ENCODE measurements at places on chromosomes 16 and 17.

DNA sequence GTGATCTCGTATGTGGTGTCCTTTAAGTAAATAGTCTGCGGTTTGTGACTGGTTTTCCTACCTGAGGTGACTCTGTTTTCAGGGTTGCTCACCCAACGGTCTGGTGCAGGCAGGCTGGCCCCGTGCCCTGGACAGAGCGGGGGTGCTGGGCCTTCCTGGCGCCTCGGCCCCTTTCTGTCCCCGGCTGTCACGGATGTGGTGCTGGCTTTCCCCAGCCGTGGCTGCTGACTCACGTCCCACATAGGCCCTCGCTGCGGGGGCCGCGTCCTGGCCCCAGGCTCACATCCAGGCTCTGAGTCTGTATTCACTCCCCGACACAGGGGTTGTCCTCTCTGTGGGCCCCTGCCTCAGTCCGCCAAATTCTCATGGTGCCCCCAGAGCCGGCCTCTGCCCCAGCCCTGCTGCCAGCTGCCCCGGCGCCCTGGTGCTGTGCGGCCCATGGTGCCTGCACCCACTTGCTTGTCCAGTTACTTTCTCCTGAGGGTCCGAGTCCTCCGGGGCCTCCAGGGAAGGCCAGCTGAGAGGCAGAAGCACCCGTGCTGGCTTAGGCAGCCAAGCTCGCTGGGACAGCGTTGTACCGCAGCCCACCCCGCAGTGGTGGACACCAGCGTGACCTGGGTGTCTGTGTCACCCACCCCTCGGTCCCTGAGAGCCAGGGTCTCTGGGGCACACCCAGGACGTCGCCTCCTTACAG is 5.9 kb downstream of the CHMP6 start:
- DNase-seq = peak; percentile 18

DNA sequence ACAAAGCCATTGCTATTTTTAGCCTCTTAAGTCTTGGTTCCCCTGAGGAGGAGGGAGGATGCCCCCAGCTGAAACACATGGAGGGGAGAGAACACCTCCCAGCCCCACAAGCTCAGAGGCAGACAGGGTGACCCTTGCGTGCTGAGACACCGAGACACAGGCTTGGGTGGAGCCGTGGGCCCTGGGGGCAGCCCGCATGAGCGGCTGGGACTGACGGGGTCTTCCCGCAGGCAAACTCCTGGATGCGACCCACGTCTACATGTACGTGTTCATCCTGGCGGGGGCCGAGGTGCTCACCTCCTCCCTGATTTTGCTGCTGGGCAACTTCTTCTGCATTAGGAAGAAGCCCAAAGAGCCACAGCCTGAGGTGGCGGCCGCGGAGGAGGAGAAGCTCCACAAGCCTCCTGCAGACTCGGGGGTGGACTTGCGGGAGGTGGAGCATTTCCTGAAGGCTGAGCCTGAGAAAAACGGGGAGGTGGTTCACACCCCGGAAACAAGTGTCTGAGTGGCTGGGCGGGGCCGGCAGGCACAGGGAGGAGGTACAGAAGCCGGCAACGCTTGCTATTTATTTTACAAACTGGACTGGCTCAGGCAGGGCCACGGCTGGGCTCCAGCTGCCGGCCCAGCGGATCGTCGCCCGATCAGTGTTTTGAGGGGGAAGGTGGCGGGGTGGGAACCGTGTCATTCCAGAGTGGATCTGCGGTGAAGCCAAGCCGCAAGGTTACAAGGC is 9.8 kb downstream of the SLC16A3 start:
- no peak for DNase-seq

- no peak for DNase-seq
Observed at GRCh38 chr16:68190081-68190480, 45.8 kb downstream of the ESRP2 start.

DNA sequence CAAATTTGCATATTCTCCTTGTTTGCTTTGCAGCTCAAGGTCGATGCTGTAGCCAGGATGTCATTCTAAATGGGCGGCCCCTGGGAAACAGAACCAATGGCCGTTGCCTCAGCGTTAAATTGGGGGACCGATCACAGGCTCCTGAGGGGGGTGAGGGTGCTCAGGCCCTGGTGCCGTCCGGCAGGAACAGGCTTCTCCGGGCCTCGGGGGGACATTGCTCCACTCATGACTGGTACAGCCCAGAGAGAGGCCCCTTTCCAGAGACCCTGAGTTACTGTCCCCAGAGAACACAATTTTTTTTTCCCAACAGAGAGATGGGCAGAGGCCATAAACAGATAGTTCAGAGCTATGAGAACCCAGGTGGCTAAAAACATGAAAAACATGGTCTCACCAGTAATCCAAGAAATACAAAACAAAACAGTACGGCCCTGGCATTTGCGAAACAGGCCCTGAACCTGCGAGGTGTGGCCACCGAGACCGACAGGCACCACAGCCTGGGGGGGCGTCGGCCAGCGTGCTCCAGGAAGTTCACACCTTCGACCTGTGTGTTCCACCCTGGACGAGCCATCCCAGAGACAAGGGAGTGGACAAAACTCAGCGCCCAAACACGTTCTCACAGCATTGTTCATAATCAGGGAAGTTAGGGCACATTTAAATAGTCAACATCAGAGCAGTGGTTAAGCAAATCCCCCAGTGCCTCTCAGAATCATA is 82.8 kb downstream of the METRNL start:
- no peak for DNase-seq

DNA sequence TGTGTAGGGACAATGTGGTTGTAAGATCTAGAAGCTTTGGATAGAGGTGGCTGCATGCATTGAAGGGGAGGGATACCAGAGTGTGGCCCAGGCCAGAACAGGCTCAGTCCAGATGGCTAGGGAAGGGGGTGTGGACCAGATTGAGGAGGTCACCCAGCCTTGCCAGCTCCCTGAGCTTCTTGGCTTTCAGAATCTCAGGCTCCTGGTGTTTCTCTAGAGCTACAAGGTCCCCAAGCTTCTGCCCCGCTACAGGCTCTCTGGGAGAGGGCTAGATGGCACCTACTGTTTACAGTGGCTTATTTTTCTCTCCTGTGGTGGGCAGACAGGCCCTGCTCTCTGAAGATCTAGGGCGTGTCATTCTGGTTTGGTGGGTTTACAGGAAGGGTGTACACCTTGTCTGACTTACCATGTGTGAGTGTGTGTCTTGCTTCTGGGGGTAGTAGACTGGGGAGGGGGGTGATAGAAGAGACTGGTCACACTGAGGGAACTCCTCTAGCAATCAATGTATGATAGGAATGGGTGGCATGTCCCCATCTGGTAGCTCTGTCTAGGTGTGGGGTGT is 1.1 kb downstream of the RARA start:
- DNase-seq = peak; percentile 26

DNA sequence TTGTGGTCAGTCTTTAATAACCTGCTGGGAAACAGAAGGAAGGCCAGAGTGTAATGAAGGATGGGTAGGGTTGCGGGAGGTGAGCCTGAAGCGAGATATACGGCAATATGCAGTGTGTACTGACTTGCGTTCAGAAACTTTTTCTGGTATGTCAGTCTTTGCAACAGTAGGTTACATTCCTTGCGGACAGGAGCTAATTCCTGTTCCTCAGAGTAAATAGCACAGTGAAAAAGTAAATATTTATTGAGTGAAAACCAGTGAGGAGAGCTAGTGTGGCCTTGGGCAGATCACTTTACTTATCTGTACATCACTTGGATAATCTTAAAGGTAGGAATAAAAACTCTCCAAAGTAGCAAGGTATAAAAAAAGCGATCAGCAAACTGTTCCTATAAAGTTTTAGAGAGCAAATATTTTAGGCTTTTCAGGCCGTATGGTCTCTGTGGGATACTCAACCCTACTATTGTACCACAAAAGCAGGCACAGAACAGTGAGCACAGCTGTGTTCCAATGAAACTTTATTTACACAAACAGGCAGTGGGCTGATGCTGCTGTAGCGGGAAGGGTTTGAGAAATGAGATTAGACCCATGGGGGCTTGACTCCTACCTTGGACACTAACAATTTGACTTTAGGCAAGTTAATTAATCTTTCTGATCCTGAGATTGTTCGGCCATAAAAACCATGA is 348.0 kb downstream of the UTP18 start:
- no peak for DNase-seq

GRCh38 chr16:1631230-1631629 is 19.1 kb downstream of the CRAMP1 start:
- no peak for DNase-seq

DNA sequence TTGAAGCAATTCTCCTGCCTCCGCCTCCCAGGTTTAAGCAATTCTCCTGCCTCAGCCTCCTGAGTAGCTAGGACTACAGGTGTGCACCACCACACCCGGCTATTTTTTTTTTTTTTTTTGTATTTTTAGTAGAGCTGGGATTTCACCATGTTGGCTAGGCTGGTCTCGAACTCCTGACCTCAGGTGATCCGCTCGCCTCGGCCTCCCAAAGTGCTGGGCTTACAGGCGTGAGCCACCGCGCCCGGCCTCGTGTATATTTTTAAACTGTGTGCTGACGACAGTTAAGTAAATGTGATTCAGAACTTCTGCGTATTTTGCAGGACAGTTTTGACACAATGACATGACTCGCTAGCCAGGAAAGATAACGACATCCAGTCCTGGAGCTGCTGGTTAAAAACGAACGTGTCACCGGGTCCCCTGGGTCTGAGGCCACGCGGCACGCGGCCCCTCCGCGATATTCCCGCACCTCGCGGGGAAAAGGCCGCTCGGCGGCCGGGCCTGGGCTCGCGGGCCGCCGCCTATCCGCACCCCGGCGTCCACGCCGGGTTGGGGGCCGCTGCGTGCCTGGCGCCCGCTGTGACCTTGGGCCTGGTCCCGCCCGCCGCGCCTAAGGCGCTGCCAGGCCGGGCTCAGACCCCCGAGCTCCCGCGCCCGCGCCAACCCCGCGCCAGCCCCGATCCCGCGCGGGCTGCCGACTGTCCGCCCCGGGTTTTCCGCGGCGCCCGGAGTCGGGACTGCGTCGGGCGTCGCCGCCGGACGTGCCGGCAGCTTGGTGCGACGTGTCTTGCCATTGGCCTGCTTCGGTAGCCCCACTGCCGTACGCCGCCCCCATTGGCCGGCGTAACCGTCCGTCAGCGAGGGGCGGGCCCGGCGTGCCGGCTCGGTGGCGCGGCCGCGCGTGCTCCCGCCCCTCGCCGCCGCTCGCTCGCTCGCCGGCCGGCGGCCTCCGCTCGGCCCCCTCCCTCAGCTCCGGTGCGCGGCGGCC is at the start of gene FOXK2:
TSS of gene FOXK2 (plus strand) at position 907 of the 985 bp plus-strand sequence. CDS start 157 bp downstream, outside the sequence.
- peak; percentile 100 for DNase-seq

DNA sequence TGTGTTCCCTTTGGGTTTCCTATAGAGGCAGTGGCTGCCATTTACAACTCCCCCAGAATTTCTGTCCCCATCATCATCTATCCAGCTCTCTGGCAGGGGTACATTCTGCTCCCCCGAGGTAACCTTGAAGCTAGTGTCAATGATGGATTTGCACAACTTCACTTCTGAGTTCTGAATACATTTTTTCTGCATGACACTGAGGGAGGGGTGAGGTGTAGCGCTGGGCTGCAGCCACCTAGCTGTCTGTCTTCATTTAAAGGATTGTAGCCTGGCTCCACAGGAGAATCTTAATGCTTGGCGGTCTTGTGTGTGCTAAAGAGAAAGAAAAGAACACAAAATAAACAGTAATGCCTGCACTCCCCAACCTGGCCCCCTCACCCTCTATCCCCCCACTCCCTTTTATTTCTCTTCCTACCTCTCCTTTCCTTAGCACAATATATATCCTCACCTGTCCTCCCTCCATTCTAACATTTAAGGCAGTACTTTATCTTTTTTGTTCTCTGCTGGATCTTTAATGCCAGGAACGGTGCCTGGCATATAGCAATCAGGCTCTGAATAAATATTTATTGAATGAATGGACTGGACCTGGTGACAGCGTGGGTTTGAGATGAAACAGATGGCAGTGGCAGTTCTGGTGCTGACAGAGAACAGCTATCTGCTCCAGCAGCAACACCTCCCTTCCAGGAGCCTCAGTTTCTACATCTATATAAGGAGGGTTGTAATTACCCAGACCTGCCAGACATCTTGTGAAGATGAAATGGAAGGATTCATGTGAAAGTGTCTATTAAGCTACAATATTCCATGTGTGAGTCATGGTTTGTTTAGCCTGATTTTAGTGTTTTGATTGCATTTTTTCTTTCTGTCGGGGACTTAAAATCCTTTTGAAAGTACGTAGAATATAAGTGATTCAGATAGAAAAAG is 163.5 kb upstream of the CDH11 start:
- no peak for DNase-seq

GRCh38 chr17:55705847-55706246 is 16.8 kb downstream of the TMEM100 start:
- DNase-seq = peak; percentile 12

- peak; percentile 62 for DNase-seq
Observed at GRCh38 chr17:74190154-74190553, 13.3 kb upstream of the RPL38 start.

DNA sequence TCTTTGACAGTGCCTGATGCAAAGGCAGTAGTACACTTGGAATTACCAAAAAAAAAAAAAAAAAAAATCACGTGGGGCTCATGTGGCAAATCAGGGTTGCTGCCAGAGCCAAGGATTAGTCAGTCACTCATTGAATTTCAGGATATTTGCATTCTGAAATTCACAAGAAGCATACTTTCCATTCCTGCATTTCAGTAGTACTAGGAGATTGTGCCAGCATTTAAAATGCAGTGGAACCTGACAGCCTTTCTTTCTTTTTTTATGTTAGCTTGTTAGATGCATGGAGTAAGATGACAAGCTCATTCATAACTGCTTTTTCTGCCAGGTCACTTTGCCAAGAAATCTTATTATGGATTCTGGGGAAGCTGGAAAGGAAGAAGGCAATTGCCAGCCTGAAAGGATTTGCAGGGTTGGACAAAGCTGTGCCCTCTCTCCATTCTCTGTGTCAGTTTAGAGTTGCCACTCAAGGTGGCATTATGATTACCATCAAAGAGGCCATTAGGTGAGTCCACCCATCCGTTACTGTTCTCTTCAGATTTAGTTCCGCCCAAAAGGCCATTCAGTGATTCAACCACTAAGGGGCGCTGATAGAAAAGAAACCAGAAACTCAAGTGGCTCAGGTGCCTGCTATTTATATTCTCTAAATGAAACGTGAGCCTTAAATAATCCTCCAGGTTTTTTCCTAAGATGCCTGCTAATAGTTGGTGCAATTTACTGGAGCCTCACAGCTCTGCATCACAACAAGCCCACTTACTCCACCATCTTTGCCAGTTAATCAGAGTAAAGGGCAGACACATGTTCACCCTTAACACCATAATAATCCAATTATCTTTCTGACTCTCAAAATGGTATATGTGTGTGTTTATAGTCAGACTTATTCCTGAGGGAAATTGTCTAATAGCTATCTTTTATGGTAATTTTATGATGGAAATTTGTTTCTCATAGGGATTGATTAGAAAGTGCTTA is 59.0 kb downstream of the TANGO6 start:
- DNase-seq = peak; percentile 45
